ENCODE measurements at places on chromosomes 12 and 14.

- DNase-seq, result no peak
Measured at GRCh38 chr14:92563359-92563758, 49.8 kb downstream of the RIN3 start.

GRCh38 chr12:76024942-76025600 lies 6.5 kb downstream of the PHLDA1 start:
- no peak for DNase-seq

GRCh38 chr12:4003576-4003975 lies 130.4 kb upstream of the PARP11 start:
- no peak for DNase-seq

- DNase-seq, result peak; percentile 20
Measured at GRCh38 chr14:104461676-104462449, 117.7 kb upstream of the C14orf180 start.

GRCh38 chr12:82207556-82207955 lies 150.6 kb downstream of the CCDC59 start:
- no peak for DNase-seq

DNA sequence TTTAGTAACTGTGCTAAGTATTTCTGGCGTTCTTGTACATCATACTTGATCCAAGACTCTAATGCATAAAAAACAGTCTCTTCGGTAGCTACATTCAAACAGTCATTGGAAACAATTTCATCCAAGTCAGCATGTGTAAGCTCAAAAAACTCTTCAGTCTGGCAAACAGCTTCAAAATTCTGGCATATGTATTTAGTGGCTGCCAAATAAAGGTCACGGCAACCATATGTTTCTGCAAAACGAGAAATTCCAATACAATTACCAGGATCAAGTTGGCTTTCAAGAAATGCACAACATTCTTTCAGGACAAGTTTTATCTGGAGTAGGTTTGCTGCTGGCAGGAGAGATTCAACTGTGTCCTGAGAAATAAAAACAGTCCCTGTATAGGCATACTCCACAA lies 16.5 kb downstream of the KLHL28 start:
- DNase-seq, result no peak

GRCh38 chr12:121697093-121697698 lies 15.4 kb upstream of the TMEM120B start:
- DNase-seq, result peak; percentile 47

DNA sequence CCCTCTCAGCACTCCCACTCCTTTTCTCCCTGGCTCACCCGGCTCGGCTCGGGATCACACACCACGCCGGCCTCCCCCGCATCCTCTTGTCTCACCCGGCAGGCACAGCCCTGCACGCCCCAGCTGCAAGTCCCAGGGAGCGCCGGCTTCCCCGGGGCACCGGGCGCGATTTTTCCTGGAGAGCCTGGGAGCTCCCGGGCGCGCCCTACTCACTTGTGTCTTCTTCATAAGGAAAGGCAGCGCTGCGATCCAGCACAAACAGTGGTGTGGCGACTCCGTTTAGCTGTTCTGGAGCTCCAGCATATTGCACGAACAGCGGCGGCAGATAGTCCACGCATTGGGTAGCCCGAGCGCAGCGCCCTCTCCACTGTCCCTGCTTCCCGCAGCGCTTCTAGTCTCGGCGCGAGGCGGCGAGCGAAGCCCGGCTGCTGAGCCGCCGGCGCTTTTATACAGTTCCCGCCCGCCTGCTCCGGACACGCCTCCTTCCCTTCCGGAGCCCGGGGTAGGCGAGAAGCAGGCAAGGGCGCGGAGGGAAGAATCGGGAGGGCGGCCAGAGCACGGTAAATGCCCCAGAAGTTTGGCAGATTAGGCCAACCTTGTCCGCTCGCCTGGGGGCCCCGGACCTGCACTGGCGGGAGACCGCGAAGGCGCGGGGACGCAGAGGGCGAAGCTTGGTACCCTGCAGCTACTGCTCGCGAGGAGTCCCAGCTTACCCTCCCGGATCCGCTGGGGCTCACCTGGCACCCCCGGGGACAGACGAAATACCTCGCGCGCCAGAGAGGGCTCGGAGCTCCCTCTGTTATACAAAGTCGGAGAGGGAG lies at the start of gene KITLG:
Gene KITLG, minus strand, starts transcription at position 421 of the 821 bp plus-strand sequence. Its CDS starts 193 bp downstream, at position 228.
- DNase-seq, result peak; percentile 80
